Fibroblast of the aortic adventitia (primary cell): ENCODE measurements at places on chromosomes 3 and 15. TPM values are rescaled to one million over a fixed set of nuclear protein-coding genes. Genes with fewer than 3 reads are reported as not detected.
A peak's percentile ranks its signal among the peaks of the same experiment; 100 is the strongest.

DNA sequence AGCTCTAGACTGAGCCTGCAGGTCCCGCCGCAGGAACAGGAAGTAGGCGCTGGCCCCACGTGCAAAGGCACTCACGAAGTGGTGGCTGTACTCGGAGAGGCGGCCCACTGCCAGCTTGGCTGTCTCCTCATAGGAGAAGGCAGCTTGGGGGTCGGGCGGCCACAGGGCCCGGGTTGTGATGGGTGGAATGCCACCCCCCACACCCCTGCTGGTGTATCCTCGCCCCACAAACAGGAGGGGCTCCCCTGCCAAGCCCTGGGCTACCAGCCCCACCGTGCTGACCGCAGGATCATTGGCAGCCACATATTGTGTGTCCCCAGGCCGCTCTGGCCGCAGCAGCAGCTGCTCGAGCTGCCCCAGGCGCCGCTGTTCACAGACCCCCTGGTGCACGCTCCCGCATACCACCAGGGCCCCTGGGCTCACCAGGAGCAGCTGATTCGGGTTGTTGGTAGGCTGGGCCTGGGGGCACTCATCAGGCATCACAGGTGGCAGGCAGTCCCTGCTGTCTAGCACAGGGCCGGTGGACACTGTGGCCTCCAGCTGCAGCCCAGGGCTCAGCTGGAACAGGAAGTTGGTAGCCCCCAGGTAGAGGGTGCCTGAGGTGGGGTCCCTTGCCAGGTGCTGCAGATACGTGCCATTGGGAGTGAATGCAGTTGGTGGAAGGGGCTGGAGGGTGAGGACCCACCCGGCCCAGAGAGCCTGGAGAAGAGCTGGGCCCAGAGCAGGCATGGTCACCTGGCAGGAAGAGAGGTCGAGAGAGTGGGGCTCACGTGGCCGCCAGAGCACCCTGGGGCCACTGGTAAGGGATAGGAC lies 5.8 kb downstream of the PLXNB1 start:
- no peak for DNase-seq

DNA sequence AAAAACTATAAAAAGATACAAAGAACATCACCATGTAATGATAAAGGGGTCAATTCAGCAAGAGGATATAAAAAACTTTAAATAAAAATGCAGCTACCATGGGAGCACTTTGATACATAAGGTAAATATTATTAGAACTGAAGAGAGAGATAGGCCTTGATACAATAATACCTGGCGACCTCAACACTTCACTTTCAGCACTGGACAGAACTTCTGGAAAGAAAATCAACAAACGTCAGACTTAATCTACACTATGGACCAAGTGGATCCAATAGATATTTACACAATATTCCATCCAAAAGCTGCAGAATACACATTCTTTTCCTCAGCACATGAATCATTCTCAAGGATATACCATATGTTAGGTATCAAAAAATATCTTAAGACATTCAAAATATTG lies 42.0 kb downstream of the WDR49 start:
- DNase-seq, result no peak

DNA sequence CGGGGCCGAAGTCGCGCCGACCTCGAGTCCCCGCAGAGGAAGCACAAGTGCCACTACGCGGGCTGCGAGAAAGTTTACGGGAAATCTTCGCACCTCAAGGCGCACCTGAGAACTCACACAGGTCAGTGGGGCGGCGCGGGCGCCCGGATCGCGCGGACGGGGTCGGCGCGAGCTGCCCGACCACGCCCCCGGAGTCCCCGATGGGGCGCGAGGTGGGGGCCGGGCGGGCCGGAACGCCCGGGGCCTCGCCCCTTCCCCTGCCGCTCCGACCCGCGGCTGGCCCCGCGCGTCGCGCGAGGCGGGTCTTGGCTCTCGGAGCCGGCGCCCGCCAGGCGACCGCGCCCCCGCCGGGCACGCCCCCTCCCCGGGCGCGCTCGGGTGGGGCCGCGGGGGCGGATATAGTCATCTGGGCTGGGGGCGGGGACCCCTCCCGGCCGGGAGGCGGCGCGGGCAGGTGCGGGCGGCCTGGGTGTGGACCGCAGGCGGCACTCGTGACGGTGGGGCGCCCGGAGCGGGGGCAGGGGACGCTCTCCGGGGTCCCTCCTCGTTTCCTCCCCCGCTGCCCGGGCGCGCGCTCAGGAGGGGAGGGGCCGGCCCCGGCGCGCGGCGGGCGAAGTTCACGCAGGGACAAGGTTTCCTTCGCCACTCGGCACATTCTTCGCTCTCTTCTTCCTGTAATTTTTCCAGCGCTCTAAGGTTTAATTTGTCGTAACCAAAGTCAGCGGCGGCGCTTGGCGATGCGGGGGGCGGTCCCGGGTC lies 1.2 kb downstream of the KLF13 start:
- peak; percentile 39 for DNase-seq

GRCh38 chr15:77145370-77145769 lies 74.5 kb upstream of the TSPAN3 start:
- no peak for DNase-seq

DNA sequence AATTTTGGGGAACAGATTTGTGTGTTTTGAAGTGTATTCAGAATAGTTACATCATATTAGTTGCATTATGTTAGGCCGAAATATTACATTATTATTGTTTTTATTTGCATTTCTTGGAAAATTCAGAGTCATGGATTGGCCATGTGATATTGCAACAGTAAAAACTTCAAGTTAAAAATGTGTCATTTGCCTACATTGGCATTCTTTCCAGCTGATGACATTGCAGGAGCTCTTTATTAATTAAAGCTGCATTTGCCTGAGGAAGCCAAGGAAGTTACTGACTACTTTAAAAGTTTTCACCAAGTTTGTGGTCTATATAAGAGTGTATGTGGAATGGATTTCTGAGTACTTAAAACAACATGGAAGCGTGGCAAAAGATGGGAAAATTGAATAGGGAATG lies 726.4 kb upstream of the SGO1 start:
- no peak for DNase-seq

The SPRED1 gene
- 36.2 and 55.1 TPM in 2 replicates for total RNA-seq

GRCh38 chr3:66326340-66326739 lies 105.5 kb downstream of the SLC25A26 start:
- DNase-seq, result no peak

DNA sequence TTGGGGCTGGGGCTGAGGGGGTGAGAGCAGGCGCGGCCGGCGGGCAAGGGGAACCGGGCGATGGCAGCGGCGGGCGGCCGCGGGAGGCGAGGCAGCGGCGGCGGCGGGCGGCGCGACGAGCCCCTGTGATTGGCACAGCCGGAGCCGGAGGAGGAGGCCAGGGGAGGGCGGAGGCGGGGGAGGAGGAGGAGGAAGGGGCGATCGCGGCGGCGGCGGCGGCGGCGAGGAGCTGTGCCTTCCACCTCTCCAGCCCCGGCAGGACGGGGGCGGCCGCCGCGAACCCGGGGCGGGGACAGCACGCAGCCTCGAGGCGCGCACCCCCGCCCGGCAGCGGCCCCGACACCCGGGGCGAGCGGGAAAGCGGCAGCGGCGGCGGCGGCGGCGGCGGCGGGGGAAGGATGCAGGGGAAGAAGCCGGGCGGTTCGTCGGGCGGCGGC lies at the start of gene SLCO3A1:
Gene SLCO3A1, plus strand, starts transcription at position 198 of the 437 bp plus-strand sequence.
- DNase-seq, result peak; percentile 45
